ELF-1 (cell line): ENCODE measurements at places on chromosomes 12 and 14.

- DNase-seq: no peak
Measured at GRCh38 chr12:8519171-8519570, 5.9 kb downstream of the CLEC4D start.

DNA sequence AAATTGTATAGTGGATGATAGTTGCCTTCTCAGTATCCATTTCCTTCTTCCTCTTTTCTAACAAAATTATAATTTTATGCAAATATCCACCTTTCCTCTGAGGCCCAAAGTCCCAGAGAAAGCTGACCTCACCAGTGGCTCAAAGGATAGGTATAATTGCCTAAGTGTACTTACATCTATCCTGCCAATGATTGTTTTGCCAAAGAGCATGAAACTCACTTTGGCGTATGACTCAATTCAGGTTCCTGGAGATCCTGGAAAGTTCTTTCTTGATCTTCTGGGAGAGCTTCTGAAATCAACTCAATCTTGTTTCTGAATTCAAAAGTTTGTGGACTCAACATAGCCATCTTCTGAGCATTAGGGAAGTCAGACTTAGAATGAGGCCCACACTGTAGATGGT, 10.5 kb upstream of the RBM25 start:
- no peak for DNase-seq

GRCh38 chr14:36258241-36258640, 62.2 kb downstream of the MBIP start:
- no peak for DNase-seq

GRCh38 chr12:1862973-1863372, 42.6 kb downstream of the LRTM2 start:
- DNase-seq: no peak

DNA sequence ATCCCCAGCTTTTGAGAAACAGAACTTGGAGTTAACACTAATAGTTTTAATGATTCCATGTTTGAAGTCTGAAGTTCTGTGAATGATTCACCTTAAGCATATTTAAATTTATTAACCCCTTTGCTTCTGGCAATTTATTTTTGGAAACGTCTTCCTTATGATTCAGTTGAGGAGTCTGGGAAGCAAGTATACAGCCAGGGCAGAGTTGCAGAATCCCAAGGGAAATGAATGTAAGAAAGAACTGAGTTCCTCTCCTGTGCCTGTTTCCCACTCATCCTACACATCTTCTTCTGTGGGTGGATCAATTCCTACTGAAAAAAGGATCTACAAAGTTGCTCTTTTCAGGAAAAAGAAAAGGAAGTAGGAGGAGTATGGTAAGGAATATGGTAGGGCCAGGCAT, 108.2 kb upstream of the CCDC91 start:
- no peak for DNase-seq

- DNase-seq: no peak
Measured at GRCh38 chr14:105213361-105213760, 32.2 kb upstream of the NUDT14 start.

- no peak for DNase-seq
Measured at GRCh38 chr14:61266436-61266835, 14.7 kb downstream of the TMEM30B start.

- DNase-seq: no peak
Measured at GRCh38 chr12:51753980-51754675, 94.4 kb downstream of the FIGNL2 start.

- peak; percentile 95 for DNase-seq
Measured at GRCh38 chr12:65169320-65170208, at the start of gene LEMD3. LEMD3 (plus strand) TSS chr12:65169583; CDS start chr12:65169597, 14 bp downstream.

DNA sequence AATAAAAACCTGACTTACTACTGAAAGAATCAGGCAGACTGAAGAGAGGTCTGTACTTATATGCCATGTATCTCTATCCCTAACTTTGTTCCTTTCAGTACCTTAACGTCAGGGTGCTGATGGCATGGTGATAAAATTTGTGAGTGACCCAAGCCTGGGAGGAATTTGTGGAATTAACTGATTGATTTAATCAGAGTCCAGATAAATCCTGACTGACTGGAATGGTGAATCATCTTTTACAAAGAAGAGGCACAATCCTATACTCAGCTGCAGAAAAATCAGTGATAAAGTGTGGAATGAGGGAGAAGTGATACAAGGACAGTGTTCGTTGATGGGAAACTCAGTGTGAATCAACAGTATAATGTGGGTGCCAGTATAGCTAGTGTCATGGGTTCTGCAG, 3.7 kb downstream of the TDG start:
- DNase-seq: no peak

DNA sequence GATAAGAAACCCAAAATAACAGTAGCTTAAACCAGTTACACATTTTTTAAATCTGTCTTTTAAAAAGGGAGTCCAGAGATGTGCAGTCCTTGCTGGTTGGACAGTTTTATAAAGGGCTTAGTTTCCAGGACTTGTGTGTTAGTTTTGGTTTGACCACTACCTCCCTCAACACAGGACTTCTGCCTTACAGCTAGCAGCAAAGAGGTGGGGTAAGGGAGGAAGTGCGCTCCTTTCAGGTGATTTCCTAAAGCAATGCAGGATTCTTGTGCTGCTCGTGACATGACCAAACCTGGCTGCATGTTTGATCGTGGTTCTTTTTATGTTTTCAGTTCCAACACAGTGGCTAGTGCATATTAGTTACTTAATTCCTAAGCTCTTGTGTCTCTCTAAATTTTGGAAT, 266.2 kb downstream of the TMTC2 start:
- no peak for DNase-seq

GRCh38 chr12:52207106-52207505, 15.3 kb upstream of the KRT80 start:
- DNase-seq: no peak

DNA sequence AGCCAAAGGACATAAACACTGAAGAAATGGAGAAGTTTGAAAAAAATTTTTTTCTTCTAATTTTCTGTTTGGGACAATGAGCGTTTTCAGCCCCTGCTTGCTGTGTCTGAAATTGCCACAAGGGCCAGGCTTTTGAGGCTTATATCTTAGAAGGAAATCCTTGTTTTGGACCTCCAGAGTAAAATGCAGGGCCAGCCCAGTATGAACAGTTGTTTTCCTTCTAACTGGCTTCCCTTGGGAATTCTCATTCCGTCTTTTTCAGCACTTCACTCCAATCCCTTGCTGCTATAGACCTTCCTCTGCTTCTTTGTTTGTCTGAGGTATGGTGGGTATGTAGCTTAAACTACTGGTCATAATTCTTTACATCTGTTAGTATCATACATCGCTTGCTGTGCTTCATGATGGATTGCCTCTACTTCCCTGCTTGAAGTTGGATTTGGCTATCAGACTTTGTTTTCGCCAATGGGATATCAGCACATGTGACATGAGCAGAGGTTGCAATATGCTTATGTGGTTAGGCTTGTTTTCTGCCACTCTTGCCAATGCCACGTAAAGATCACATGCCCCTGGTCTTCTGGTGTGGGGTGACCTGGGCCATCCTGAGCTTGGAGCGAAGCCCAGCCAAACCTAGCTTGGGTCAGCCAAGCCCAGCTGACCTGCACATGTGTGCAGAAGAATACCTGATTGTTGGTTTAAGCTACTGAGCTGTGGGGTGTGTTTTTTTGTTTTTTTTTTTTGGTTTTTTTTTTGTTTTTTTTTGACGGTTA, 64.7 kb downstream of the AVPR1A start:
- DNase-seq: no peak

GRCh38 chr14:100893760-100894159, 9.8 kb downstream of the RTL1 start:
- no peak for DNase-seq

DNA sequence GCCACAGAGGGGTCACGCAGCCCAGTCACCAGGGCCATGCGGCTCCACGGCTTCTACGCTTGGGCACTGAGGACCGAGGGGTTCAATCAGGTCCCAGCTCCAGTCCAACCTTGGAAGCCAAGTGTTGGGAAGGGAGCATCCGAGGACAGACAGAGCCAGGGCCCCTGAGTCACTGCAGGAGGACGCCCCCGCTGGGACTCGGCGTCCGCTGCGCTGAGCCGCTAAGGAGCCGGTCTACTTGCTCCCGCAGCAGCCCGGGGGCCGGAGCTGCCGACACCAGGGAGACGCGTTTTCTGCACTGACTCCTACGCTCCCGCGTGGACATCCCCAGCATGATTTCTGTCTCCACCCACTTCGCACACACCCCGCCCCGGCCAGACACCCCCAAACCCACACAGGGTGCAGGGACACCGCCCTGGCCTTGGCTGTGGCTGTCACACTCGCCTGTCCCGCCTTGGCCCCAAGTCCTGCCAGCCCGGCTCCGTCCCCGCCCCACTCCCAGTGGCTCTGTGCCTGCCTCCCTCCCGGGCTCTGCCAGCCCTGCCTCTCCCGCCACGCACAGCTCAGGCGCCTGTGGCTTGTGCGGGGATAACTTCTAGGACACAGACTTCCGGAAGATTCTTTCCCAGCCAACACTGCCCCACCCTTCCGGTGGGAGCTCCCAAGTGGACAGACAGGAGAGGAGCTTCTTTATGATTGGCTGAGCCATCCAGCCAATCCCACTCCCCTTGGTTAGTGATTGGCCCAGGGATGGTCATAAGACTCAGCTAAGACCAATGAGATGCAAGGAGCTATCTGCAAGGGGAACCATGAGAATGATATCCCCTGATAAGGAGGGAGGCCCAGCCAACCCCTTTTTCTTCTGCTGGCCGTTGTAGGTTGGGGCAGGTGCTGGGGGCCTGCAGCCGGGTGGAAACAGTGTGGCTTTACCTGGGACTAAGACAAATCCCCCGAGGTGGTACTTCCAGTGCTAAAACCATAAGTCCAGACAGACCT, 118.9 kb upstream of the SFSWAP start:
- DNase-seq: no peak

DNA sequence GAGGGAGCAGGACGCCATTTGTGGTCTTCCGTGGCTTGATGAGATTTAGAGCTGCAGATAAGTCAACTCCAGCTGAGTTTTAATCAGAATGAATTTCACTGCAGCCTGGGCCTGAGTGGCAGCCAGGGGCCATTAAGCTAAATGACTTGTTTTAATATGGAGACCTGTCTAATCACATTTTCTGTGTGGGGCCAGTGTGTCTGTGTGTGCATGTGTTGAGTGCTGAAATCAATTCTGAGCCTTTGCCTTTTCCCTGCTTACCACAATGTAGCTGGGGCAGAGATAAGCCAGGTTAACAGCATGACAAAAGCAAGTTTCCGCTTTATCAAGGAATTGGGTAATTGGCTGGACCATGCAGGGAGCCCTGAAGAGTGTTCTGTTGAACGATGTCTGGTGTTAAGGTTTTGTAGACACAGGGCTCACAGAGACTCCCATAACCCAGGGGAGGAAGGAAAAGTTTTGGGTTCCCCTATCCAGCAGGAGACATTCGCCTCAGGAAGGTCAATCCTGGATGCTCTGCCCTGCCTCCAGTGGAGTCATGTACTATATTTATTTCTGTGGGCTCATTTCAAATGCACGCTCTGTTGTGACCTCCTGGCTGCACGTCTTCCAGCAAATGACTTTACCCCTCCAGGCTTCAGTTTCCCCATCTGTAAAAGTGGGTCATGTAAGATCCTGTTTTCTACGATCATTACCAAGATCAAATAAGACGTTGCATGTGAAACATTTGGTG, 24.2 kb downstream of the RPH3A start:
- no peak for DNase-seq

GRCh38 chr12:579420-580110, 83.7 kb downstream of the NINJ2 start:
- no peak for DNase-seq

GRCh38 chr12:11773889-11774677, 124.6 kb downstream of the ETV6 start:
- DNase-seq: no peak

DNA sequence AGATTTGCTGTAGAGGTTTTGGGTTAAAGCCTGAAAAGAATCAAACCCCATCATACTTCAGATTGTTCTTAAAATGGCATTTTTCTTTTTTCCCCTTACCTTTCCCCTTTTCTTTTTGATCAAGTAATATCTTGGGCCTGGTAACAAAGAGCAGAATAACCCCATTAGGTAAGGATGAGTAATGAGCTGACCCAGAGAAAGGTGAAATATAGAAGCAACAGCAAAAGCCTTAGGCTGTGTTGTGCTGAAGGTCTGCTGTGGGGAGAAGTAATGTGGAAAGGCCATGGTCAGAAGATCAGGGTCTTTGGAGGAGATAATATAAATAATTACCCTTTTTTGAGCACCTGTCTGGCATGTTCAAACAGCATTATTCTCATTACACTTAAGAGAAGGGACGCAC, 42.3 kb downstream of the MIA2 start:
- no peak for DNase-seq

DNA sequence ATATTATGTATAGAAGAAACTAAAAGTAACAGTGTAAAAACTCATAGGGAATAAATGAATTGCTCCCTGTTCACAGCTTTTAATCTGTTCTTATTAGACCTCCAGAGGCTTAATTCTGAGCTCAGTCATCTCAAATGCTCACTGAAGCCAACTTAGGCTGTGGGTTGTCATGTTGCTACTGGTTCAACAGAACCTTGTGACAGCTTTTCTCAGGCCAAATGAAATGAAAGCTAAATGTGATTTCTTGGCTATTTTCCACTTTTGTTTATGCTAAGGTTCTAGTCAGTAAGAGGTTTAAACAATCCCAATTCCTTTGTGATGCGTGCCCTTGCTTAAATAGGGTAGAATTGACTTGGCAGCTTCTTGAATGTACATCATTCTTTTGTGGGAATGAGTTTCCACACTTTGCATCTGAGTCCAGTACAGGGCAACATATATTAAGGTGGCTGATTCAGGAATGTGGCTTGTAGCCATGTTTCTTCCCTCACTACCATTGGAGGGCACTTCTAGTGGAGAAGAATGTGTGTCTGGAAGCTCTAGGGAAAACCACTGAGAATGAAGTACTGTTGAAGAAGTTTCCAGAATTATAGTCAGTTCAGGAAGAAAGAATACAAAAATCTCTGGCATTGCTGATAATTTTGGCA, 156.4 kb downstream of the NEDD1 start:
- DNase-seq: no peak

DNA sequence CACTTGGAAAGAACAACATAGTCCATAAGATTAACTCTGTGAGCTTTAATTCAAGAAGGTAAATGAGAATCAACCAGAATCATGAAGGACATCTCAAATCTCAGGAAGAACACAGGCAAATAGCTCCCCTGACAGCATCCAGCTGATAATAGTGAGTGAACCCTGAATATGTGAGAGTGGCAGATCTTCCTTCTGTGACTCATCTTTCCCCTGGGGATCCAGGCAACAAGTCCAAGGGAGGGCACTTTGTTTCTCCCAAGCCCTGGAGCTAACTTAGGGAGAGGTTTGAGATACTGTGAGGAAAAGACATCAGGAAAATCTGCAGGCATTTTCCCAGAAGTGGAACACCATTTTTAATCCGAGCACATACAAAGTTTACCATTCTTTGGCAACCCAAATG, 763.9 kb upstream of the MGAT4C start:
- no peak for DNase-seq

DNA sequence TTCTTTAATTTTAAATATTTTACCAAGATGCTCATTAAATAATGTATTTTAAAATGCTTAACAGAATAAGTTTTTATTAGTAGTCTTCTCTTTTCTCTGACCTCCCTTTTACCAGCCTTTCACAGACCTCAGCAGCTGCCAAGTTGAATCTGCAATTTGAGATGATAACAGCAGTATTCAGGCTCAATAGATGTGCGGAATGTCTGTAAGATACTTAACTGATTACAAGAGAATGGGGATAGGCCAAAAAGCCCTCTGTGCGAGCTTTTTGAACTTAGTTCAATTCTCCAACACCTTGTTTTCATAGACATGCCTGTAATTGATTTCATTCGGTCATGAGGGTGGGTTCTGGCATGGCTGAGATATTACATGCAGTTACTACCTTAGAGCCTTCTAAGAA, 277.2 kb downstream of the TMTC2 start:
- DNase-seq: no peak

GRCh38 chr12:108619369-108620160, 14.1 kb downstream of the SELPLG start:
- DNase-seq: peak; percentile 76

- peak; percentile 88 for DNase-seq
Measured at GRCh38 chr12:132904718-132905328, 17.4 kb upstream of the CHFR start.
